ENCODE measurements at places on chromosomes 5 and 9.

DNA sequence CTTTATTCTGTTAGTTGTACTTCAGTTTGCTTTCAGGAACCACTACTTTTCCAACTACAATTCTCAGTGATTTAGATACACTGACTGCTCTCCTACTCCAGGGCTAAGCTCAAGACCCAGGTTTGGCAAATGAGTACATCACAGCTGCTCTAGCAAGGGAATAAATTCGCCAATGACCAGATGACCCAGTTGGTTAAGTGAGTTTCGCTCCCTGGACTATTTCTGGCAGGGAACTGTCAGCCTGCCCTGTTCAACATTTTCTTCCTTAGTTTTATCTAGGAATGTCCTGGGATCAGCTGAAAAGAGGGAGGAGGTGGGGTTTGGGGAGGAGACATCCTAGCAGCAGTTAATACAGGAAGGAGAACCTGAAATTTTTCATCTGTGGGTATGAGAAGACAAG, 6.4 kb upstream of the STARD4 start:
- DNase-seq = no peak

- peak; percentile 80 for DNase-seq
Measured at GRCh38 chr9:106701611-106702010, 161.4 kb upstream of the ZNF462 start.

GRCh38 chr9:89304834-89305188, 6.2 kb upstream of the CKS2 start:
- no peak for DNase-seq

DNA sequence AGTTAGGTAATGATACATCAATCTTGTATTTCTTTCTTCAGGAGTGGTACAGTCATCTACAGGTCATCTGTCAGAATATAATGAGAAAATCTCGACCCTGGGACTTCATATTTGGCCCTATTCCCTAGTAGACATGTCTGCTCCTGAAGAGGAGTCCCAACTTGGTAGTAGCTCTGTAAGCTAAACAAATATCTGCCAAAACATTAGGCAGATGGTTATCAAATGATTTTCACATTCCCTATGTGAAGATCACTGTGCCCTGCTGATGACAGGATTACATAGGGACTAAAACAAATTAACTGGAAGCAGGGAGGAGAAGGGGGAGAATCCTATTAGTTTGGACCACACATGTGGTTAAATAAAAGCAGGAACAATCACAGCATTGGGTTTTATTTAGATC, 138.6 kb upstream of the NFIB start:
- no peak for DNase-seq

GRCh38 chr5:102866237-102866600, 111.1 kb downstream of the PAM start:
- DNase-seq = peak; percentile 20

GRCh38 chr9:113475031-113475430, 11.5 kb downstream of the RGS3 start:
- no peak for DNase-seq

DNA sequence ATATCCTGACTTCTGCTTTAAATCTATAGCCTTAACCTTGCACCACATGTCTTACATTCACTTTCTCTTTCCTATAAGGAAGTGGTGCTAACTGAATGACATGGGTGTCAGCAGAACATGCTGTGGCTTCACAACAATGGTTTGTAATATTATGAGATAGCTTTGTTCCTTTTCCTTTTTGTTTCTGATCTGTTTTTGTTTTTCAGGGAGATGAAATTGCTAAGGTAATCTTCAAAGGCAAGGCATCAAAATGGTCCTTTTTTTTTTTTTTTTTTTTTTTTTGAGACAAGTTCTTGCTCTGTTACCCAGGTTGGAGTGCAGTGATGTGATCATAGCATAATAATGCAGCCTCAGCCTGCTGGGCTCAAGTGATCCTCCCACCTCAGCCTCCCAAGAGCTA, 53.6 kb upstream of the RANBP6 start:
- DNase-seq = peak; percentile 25

DNA sequence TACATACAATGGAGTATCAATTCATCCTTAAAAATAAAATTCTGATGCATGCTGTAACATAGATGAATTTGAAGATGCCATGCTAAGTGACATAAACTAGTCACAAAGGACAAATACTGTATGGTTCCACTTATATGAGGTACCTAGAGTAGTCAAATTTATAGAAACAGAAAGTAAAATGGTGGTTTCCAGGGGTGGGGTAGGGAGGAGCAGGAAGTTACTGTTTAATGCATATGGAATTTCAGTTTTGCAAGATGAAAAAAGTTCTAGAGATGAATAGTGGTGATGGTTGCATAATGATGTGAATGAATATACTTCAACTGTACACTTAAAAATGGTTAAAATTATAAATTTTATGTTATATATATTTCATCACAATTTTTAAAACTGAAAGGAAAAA, 57.3 kb upstream of the FNIP1 start:
- no peak for DNase-seq

DNA sequence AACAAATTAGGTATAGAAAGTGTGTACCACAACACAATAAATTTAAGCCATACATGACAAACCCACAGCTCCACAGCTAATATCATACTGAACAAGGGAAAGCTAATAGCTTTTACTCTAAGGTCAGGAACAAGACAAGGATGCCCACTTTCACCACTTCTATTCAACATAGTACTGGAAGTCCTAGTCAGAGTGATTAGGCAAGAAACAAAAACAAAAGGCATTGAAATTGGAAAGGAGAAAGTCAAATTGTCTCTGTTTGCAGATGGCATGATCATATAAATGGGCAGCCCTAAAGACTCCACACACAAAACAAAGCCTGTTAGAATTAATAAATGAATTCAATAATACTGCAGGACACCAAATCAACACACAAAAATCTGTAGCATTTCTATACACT, 548.8 kb downstream of the CTNND2 start:
- DNase-seq = no peak

- no peak for DNase-seq
Measured at GRCh38 chr9:81564632-81565031, 124.7 kb downstream of the TLE1 start.

DNA sequence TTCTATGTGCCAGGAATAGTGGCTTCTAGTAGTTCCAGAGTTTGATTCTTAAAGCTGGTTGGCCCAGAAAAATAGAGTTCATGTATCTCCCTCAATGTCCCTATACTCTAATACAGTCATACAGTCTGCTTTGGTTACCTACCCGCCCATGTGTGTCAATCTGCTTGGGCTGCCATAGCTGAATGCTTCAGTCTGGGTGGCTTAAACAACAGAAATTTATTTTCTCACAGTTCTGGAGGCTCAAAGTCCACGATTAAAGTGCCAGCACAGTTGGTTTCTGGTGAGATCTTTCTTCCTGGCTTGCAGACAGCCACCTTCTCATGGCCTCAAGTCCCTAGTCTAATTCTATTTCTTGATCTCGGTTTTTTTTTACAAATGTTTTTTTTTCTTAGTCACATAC, 1739.0 kb downstream of the MAT2B start:
- no peak for DNase-seq

DNA sequence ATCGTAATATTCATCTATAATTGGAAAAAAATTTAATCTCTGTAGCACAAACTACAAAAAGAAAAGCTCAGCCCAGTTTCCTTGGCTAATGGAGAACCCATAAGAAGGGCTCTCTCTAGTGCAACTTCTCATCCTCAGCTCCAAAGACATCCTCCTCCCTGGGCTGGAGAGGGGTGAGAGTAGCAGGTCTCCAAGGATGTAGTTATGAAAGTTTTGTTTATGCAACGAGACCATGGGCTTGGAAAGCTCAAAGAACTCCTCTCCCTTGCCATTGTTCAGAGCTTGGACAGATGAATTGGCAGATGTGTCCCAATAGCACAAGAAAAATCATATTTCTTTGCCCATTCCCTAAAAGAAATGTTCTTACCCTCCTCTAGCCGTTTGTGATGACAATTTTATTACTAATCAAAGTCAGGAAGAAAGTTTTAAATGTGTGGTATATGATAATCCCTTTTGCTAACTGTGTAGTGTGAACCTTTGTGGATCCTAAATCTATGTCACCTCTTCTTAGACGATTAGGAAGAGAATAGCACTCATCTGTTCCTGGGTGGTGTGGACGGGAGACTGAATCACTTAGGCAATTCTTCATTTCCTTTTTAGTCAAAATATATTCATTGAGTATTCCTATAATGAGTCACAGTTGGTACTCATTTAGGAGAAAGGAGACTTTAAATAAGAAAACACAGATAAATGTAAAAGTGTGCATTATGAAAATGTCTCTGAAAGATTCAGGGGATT, 52.2 kb downstream of the GARNL3 start:
- DNase-seq = no peak

DNA sequence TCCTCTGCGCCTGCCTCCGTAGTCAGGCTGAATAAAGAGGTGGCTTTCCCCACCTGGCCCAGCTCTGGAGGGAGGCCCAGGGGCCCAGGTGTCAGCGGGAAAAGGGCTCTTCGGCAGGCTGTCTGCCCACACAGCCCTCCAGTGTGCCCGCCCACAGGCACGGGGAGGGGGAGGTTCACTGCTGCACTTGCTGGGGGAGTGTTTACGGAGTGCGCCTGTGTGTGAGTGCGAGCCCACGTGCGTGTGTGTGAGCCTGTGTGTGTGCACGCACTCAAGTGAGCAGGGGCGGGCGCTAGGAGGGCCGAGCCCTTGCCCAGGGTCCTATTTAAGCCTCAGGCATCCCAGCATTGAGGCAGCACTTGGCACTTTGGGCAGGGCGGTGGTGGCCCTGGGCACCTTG, 10.9 kb downstream of the DNLZ start:
- DNase-seq = no peak

DNA sequence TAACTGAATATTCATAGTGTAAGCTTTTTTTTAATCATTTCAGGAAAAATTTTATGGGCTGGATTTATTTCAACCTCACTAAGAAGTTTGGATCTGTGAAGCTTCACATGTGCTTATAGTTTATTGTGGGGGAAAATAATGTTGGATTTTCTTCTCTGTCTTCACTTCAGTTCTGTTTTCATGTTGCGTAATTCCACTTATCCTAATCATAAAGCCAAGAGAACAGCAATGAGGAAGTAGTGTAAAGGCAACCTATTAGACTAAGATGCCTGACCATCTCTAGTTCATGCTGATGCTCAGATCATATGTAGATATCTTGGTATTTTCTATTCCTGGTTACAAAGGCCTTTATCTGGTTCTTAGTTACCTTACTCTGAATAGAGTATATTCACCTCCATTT, 50.0 kb downstream of the CD180 start:
- DNase-seq = peak; percentile 17

- no peak for DNase-seq
Measured at GRCh38 chr5:118068886-118069285, 919.5 kb downstream of the DTWD2 start.

DNA sequence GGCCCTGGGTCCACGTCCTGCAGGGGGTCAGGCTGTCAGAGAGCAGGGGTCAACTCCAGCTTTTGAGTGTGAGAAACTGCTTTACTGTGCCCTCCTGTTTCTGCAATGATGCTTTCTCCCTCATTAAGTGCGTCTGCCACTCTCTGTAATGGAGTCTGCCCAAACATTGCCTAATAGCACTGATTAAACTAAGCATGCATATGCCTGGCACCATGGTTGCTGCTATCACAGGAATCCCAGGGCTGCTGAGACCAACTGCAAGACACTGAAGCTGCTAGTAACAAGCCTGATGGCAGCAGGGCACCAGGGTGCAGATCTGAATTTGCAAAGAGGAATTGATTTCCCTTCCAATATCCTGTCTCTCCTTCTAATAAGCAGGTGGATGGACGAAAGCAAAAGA, 125.3 kb downstream of the SLC24A2 start:
- no peak for DNase-seq

DNA sequence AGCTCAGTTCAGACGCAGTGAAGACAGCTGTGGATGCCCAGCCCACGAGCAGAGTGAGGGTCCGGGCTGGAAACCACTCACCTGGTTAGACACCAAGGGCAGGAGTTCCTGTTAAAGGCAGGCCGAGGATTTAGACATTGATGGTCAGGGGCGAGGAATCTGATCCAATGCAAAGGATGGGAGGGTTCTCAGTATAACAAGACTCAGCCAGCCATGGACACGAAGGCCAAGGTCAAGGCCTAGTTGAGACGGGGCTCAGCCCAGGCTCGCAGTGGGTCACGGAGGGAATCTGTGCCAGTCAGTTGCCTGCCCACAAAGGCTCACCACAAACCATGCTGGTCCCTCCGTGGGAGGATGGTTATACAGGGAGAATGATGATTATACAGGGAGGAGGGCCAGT, 63.3 kb upstream of the FCN1 start:
- DNase-seq = no peak

DNA sequence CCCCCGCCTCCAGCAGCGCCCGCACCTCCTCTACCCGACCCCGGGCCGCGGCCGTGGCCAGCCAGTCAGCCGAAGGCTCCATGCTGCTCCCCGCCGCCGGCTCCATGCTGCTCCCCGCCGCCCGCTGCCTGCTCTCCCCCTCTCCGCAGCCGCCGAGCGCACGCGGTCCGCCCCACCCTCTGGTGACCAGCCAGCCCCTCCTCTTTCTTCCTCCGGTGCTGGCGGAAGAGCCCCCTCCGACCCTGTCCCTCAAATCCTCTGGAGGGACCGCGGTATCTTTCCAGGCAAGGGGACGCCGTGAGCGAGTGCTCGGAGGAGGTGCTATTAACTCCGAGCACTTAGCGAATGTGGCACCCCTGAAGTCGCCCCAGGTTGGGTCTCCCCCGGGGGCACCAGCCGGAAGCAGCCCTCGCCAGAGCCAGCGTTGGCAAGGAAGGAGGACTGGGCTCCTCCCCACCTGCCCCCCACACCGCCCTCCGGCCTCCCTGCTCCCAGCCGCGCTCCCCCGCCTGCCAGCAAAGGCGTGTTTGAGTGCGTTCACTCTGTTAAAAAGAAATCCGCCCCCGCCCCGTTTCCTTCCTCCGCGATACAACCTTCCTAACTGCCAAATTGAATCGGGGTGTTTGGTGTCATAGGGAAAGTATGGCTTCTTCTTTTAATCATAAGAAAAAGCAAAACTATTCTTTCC, 19.3 kb downstream of the CDKN2A start:
- DNase-seq = no peak

DNA sequence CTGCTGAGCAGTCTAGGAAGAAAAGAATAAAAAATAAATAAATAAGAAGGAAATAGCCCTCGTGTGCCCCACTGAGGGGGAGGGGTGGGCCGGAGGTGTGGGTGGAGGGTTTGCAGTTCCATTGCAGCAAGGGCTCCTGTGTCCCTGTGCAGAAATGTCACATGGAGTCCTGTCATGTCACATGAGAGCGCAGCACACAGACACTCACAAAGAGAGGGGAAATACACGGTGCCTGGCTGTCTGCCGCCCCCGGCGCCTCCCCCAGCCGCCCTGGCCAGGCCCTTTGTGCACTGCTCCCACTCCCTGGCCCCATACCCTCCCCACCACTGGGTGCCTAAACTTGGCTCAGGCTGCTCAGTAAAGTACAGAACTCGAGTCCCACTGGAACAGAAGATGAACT, 55.6 kb upstream of the SPTLC1 start:
- DNase-seq = no peak

DNA sequence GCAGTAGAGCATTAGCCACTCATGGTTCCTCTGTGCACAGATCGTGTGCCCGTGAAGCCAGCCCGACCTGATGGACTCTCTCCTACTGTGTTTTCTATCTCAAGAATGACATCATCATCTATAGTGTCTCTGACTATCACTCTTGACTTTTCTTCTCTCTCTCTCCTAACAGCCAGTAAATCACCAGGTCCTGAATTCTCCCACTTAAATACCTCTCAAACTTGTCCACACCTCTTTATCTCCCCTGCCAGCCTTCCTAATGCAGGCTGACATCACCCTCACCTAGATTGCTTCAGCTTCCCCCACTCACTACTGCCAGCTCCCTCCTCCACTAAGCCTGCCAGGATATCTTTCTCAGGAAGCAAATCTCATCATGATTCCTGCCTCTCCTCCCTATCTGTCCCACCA, 90.6 kb upstream of the MIER3 start:
- DNase-seq = no peak

GRCh38 chr5:138967791-138968448, 92.8 kb upstream of the LRRTM2 start:
- DNase-seq = peak; percentile 63
